NCI-H2171 (cell line): ENCODE measurements at places on chromosomes 5 and 9.

GRCh38 chr5:142922223-142922952 is 152.2 kb downstream of the ARHGAP26 start:
- peak; percentile 6 for DNase-seq

DNA sequence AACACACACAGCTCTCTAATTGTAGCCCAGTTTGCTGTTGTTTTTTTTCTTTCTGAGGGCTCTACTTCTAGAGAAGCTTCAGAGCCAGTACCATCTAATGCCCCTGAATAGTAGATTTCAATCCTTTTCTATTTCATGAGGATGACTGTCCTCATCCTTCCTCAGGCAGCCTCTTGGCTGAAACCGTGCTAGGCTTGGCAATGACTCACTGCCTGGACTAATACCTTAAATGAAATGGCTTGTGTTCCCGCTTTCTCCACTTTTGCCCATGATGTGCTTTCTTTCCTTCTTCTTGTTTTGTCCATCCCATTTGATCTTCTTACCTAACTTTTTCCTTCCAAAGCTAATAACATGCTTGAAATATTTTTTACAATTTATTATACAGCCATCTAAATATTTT is 80.1 kb downstream of the ITGA1 start:
- DNase-seq, result no peak

GRCh38 chr9:128138001-128138400 is 10.5 kb upstream of the PTGES2 start:
- DNase-seq, result no peak

- DNase-seq, result no peak
Measured at GRCh38 chr9:71303351-71303750, 181.9 kb upstream of the TRPM3 start.

DNA sequence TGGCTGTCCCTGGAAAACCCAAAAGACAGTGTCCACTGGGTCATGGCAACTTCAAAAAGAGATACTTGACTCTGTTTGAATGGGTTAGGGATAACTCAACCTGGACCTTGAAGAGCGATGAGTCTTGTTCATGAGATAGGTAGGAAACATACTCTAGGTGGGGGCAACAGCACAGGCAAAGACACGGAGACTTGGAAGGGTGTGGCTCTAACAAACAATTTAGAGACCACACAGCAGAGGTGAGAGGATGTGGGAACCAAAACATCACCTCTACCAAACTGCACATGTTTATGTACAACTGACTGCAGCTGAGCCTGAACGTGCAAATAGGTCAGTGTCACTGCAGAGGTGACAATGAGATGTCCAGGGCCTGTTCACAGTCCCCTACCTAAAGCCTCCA is 247.7 kb upstream of the ADRA1B start:
- no peak for DNase-seq

DNA sequence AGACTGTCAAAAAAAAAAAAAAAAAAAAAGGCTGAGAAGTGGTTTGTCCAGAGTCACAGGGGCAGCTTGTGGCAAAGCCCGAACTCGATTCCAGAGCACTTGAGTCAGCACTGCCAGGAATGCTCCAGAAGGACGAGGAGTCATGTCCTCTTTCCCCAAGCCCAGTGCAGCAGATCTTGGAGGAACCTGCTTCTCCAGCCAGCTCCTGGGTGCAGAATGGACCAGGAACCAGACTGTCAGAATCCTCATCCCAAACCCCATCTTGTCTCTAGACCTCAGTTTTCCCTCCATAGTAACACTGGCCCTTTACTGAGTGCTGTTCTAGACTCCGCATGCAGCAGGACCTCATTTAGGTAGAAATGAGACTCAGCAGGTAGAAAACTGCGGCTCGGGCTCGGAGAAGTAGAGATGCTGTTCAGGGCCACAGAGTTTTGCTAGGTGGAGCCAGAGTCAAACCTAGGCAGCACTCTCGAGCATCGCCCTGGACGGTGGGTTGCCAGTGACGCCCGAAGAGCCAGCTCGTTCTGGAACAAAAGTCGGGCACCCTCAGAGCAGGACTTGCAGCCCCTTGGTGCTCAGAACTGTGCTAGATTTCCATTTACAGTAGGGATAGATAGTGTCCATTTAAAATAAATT is 15.4 kb downstream of the CD74 start:
- DNase-seq, result no peak

- no peak for DNase-seq
Measured at GRCh38 chr5:180599981-180600553, 8.8 kb upstream of the SCGB3A1 start.

GRCh38 chr5:65262096-65262495 is 219.6 kb downstream of the ADAMTS6 start:
- no peak for DNase-seq

DNA sequence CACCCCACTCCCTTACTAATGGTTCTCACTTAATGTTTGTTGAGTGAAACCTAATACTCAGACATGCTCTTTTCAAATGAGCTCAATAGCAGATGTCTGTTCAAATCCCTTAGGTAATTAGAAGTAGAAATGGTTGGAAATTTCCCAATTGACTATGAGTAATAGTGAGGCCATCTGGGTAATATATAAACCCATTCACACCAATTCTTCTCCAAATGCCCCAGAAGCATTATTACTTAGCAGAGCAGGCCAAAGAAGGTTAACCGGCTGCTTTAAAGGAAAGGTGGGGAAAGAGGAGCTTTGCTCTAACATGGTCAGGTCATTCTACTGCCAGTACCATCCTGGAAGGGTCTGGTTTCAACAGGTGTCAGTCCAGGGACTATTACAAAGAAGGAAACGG is 119.5 kb upstream of the MTAP start:
- DNase-seq, result no peak

DNA sequence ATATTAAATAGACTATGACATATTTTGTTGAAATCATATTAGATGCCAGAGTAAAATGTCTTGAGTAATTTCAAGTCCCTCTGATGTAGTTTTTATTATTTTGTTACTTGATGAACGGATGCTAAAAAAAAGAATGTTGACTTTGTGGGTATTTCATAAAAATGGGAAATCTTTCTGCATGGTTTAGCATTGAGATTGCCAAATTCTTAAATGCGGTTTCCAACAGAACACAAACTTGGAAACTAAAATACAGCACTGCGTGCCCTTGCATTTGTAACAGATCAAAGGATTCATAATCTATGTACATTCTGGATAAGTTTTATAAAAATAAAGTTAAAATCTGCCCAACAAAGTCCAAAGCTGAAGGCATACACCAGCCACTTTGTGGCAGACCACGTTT is 425.5 kb upstream of the DAB2 start:
- no peak for DNase-seq

DNA sequence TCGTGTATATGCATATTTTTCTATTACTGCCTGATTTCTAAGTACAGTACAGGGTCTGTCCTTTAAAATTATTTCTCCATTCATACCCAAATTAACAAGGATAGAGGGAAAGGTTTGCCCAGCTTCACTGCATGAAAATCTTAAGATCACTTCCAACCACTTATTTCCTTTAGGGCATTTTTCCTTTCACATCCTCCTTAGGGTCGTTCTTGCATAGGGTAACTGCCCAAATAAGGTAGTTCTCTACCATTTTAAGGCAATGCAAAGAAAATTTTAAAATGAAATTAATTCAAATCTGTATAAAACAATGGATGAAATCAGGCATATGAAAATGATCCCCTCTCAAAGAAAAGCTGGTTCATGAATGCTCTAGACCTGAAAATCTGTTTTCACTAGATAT is 4.1 kb upstream of the CDC20B start:
- DNase-seq, result no peak

DNA sequence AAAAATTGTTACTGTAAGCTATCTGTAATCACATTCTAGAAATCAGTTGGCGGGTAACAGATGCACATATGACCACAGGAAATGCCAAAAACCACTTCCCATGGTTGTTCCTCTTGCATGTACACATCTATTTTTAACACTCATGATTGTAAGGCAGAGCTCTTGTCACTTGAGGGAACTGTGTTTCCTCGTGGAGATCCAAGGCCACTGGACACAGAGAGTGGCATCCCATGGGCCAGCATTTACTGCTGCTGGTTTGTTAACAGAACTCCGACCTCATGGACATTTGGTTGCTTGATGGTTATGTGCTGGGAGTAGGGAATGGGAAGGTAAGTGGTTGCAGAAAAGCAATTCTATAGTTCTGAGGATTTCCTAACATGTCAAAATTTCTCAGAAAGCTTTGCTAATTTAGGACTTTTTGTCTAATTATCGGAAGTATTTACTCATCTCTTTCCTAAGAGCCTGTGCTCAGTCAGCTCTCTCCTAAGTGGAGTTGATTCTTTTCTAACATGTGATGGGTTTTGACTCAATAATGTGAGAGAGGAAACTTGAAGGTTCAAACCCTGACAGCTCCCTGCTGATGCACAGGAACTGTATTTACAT is 202.0 kb upstream of the NR3C1 start:
- DNase-seq, result no peak

GRCh38 chr9:131969469-131969989 is 110.1 kb downstream of the MED27 start:
- peak; percentile 54 for DNase-seq

- peak; percentile 79 for DNase-seq
Measured at GRCh38 chr5:124806373-124807077, 60.1 kb upstream of the ZNF608 start.

DNA sequence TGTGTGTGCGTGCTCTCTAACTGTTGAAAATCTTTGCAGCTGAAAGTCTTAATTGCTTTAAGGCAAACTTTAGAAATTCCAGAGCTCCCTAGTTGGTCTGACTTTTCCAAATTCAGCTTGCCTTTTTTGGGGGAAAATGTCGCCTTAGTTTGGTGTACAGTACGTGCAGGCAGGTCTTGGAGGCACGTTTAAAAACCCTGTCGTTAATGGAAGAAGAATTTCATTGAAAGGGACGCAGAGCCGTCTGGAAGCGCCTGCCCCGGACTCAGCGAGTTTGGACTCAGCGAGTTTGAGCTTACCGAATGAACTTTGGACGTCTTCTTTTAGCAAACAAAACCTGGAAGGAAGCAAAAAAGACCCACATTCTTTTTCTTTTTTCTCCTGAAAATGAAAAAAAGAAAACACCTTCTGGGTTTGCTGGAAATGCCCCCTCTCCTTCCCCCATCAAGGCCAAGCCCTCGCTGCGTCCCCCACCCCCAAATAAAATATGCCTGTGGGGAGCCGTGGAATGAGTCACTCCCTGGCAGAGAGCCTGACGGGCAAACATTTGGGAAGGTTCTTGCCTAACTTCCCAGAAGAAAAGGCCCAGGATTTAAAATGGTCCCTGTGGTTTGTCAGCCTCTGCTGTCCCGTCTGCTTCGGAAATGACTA is 1.5 kb downstream of the NEK6 start:
- no peak for DNase-seq

- DNase-seq, result no peak
Measured at GRCh38 chr9:6383551-6384225, 29.3 kb upstream of the UHRF2 start.

DNA sequence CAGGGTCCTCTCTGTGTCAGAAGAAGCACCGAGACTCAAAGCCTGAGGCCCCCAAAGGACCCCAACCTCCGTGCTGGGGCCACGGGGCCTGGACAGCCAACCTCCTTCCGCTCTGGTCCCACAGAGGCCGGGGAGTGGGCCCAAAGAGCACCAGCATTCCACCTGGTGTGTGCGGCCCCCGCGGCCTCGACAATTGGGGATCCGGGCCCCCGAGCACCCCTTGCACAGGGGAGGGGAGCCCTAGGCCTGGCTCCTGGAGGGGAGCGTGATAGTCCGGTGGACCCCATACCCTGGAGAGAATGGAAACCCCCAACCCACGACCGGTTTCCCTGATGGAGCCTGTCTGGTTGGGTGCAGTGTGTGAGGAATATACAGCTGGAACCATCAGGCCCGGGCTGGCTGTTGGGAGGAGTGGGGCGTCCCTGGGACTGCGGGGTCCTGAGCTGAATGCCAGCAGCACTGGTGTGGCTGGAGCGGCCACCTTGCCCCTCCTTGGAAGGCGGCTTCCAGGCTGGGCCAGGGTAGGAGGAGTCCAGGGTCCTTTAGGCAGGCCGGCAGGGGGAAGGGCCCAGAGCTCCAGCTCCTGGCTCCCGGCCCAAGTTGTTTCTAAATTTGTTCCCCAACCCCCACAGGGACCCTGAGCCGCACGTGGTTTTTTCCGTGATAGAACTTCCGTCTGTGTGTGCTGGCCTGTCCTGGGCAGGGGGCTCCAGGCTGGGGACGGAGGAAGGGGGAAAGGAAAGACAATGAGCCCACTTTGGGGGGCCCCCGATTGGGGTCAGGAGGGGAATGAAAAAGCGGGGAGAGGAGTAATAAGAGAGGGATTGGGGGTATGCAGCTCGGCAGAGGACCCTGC is 825 bp upstream of the TOR4A start:
- DNase-seq, result peak; percentile 61

DNA sequence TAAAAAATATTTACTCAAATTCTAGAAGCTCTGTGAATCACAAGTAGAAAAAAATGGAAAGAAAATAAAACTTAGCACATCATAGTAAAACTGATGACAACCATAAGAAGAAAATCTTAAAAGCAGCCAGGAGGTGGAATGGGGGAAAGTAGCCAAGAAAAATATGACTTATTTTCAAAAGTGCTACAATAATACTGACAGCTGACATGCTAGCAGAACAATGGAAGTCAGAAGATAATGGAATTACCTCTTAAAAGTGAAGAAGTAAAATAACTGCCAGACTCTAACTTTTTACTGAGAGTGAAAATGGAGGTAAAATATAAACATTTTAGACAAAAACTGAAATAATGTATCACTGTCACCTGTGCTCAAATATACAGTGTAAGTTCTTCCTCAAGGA is 532.2 kb upstream of the SGCD start:
- no peak for DNase-seq

DNA sequence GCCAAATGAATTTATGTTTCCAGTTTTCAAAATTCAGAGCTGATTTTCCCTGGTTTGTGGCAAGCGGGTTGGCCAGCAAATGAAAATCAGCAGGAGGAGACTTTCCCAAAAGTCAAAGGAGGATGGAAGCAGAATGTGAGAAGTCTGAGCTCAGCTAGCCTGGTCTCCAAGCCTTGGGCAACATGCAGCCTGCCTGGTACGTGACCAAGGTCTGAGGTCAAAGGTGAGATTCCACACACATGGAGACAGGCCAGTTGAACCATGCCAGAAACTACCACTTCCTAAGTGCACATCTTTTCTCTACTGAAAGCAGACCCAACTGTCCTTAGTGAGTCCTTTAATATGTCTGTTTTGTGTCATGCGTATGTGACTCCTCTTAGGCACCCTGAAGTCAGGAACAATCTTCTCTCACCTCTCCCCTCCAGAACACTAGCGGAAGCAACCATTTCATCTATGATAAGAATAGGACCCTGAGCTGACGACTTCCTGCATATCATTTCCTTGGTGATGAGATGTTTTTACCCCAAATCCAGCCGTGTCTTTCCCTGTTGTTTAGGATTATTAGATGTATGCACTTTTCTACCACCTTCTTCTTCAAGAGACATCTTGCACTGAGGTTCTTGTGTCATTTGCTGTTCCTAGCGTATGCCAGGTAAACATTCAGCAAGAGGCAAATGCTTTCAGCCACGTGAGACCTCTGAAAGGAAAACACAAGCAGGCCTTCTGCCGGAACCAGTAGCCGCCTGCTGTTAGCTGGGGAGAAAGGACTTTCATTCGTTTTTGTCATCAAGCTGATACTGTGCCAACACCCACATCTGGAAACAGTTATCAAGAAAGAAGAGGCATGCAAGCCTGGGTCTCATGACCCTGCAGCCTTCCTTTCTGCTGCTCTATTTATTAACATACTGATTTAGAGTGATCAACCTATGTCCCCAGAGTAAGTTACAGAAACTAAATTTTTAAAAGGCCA is 9.7 kb upstream of the TGFBI start:
- no peak for DNase-seq
